ENCODE measurements at places on chromosomes 7 and 10.

DNA sequence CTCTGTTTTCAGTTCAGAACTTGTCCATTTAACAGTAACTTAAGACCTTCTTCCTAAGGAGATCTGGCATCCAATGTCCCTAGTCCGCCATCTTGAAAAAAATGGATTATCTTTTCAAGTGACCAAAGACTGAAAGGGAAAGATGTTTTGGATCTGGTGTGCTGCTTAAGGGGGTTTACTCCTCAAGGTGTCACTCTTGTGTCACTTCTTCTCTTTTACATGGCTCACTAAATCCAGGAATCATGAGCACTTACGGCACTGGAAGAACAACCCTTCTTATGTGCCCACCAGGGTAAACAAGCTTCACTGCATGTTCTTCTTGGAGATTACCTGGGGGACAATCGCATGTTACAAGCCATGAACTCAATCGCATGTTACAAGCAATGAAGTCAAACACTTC lies 43.7 kb downstream of the ANXA8 start:
- DNase-seq: no peak

DNA sequence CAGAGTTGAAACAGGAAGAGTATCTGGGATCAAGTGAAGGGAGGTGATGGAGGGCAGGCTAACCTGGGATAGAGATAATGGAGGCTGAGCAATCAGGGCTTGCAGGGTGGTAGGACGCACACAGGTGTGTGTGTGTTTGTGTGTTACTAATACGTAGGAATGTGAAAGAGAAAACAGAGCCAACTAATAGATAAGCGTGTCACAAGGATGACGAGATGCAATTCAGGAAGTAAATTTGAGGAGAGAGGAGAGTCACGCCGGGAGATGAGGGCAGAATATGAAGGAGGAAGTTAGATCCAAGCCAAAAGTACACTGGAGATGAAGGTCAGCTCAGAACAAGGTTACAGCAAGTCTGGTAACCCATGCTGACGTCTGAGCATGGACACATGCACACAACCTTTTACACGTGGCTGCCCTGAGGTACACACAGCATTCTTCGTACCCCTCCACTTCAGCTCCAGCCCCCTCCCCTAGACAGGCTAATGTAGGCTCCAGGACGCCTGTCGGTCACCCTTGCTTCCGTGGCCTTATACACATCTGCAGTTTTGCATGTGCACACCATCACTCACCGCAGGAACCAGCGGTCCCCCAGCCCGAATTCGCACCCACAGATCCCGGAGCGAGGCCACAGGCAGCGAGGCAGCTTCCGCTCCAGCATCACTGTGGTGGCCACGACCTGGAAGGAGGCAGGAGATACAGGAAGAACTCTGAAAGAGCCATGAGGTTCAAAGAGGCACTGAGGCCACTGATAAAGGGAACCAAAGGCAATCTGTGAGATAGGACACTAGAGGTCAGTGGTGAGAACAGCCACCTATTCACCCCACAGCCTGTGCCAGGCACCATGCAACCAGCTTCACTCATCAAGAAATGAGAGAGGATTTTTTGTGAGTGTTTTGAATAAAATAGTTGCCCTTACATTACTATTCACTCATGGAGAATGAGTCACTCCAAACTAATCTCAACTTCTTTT lies 23.7 kb upstream of the TRPV6 start:
- DNase-seq: no peak

GRCh38 chr7:128014811-128015210 lies 16.4 kb downstream of the LRRC4 start:
- no peak for DNase-seq

- peak; percentile 40 for DNase-seq
These were observed 60.2 kb downstream of the CALML3 start for GRCh38 chr10:5584895-5585516.

DNA sequence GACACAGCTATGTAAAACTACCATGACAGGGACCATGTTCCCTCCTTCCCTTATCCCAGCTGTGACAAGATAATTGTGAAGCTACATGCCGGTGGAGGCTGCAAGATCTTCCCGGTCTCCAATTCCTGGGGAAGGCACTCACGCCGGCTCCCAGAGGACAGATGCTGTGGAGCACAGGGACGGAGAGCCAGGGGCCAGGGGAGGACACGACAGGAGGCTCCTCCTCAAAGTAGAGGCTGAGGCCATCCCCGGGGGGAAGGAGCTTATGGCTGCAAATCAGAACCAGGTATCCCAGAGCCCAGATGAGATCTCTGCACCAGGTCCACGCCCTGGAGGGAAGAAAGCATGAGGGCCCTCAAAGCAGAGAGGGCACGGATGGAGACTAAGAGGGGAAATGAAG lies 286.2 kb downstream of the TCERG1L start:
- no peak for DNase-seq

GRCh38 chr10:24277771-24278170 lies 68.8 kb downstream of the KIAA1217 start:
- no peak for DNase-seq

DNA sequence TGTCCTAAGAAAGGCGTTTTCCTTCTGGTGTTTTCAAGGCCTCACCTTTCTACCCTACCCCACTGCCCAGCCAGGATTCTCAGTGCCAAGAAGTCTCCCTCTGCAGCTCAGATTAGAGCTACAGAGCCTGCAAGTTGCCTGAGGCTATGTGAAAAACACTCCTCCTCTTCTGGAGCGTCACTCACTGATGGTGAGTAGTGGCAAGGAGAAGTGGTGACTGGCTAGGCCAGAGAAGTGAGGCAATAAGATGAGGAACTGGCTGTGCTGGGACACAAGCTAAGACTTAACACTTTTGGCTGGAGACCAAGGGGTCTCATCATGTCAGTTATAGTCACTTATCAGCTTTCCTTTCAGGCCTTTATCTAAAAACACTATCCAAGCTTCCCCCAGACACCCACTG lies 86.7 kb upstream of the PRKAR2B start:
- no peak for DNase-seq

- peak; percentile 28 for DNase-seq
These were observed 49.6 kb upstream of the TOMM7 start for GRCh38 chr7:22872096-22872807.

- DNase-seq: no peak
These were observed 753.2 kb downstream of the DNAJB9 start for GRCh38 chr7:109322833-109323232.

- DNase-seq: no peak
These were observed 3.4 kb upstream of the PRKCQ start for GRCh38 chr10:6583447-6583846.

- DNase-seq: no peak
These were observed 675 bp upstream of the ATE1 start for GRCh38 chr10:121928528-121928884.

DNA sequence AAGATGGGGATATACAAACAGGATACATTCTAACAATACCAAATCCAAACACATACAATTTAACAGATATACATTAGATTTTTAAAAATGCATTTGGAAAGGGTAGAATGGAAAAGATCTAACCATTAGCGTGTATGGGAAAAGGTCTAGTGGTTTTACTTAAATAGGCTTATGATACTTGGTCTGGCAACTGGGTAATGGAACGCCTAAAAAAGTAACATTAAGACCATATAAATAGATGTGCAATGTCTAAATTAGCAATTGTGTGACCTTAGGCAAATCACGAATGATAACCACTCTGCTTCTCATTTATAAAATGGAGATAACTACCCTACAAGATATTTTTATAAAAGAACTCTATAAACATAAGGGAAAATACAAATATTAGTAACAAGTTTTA lies 135.2 kb downstream of the CNOT4 start:
- DNase-seq: no peak

DNA sequence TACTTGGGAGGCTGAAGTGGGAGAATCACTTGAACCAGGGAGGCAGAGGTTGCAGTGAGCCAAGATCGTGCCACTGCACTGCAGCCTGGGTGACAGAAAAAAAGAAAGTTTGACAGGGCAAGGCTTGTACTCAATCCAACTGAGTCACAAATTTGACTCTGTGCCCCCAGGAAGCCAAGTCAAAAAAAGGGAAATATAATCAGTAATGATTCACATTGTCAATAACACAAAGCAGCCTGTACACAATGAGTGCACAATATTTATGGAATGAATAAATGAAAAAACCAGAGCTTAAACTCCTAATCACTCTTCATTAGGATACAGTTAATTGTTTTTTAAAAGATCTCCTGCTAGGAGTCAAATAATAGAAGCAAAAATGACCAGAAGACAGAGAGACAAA lies 6.4 kb downstream of the NAPEPLD start:
- no peak for DNase-seq

- DNase-seq: no peak
These were observed 76.8 kb downstream of the NPSR1 start for GRCh38 chr7:34734771-34735170.

GRCh38 chr10:13080643-13081042 lies 19.3 kb upstream of the OPTN start:
- no peak for DNase-seq

GRCh38 chr10:120979435-120980278 lies 128.5 kb downstream of the WDR11 start:
- DNase-seq: no peak

- DNase-seq: no peak
These were observed 118.3 kb downstream of the SEM1 start for GRCh38 chr7:96591159-96591899.

DNA sequence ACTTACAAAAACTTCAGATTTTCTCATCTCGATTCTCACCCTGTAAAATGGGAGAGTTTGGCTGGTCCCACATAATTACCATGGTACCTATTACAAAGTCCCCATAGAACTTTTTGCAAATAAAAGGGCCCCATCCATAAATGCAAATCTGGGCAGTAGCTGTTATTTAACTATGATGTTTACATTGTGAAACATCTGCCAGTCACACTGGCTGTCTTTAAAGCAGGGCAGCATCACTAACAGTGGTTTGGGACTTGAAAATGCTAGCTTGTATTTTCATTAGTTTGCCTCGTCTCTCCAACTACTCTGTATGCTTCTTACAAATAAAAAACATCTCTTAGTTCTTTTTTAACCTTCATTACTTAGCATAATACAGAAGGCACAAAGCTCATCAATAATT lies 240.7 kb downstream of the FZD1 start:
- DNase-seq: no peak

DNA sequence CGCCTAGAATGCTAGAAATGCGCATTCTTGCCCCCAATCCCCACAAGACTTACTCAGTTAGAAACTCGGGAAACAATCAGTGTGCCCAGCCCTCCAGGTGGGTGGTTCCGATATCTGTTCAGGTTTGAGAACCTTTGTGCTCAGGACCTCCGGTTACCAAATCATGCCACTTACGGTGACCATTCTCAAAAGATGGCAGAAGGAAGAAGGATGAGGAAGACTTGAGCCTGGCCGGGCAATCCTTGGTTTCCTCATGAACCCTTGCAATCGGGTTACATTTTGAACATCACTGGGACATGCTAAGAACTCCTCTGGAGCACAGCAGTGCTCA lies 52.1 kb downstream of the RBM17 start:
- DNase-seq: no peak

GRCh38 chr7:157113607-157114006 lies 25.1 kb upstream of the UBE3C start:
- no peak for DNase-seq

GRCh38 chr10:3126741-3127346 lies 45.7 kb downstream of the PITRM1 start:
- DNase-seq: no peak

GRCh38 chr10:87691506-87692070 lies 31.9 kb downstream of the PAPSS2 start:
- no peak for DNase-seq

Data from SW 1271 (cell line).